ENCODE measurements at places on chromosomes 5 and 9. TPM values are rescaled to one million over a fixed set of nuclear protein-coding genes. Genes with fewer than 3 reads are reported as not detected.

GRCh38 chr5:416636-416960, 26.4 kb upstream of the EXOC3 start:
- DNase-seq: no peak

DNA sequence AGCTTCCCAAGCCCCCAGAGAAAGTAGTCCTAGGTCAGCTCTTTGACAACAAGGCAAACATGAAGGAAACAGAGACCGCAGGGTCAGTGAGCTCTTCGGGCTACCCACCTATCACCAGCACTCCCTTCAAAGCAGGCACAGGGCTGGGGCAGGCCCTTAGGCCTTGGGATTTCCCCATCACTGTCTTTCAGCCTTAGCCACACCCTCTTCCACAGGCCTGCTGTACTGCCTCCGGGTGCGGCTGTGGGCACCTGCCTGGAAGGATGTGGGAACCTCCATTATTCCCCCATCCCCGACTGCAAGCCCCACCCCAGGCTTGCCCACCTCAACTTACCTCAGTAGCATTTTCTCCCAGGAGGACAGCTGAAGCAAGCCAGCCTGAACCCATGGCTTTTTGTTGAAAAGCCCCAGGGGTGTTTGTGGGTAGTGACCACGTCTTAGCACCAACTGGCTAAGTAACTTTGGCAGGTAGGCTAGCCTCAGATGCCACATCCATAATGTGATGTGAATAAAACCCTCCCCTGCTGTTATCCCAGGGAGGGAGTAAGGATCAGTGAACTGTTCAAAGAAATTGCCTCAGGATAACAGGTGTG, 100.2 kb downstream of the PIK3R1 start:
- no peak for DNase-seq

DNA sequence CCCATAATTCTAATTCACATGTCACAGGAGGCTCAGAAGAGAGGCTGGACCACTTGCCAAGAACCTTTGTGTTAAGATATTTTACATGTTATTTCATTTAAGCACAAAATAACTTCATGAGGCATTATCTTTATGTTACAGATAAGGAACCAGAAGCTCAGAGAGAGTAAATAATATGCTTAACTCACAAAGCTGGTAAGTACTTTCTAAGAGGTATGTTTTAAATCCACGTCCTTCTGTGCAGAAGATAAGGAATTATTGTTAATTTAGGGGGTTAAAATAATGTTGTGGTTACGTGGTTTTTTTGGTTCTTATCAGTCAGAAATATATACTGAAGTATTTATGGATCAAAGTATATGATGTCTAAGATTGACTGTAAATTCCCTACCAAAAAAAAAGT, 8.0 kb downstream of the STRBP start:
- no peak for DNase-seq

The CDC25C gene
- total RNA-seq: 0.19 TPM

Data from pancreas (tissue), 10 donors.